ENCODE measurements at places on chromosomes 7 and 10. TPM values are rescaled to one million over a fixed set of nuclear protein-coding genes. Genes with fewer than 3 reads are reported as not detected.

TIAL1 gene
- 44.7 TPM for total RNA-seq

CTTNBP2 gene
- not detected for total RNA-seq

ABCC2 gene
- 0.86 TPM for total RNA-seq

SLC16A9 gene
- total RNA-seq, result 0.67 TPM

TRIM50 gene
- not detected for total RNA-seq

HOXA11 gene
- 2.9 TPM for total RNA-seq

ANKRD16 gene
- 9.5 TPM for total RNA-seq

ZNF789 gene
- total RNA-seq, result 5.2 TPM

ASB10 gene
- total RNA-seq, result not detected

GALNT17 gene
- not detected for total RNA-seq

LLCFC1 gene
- not detected for total RNA-seq

CRPPA gene
- 1.3 TPM for total RNA-seq

ERVW-1 gene
- total RNA-seq, result not detected

TRPV5 gene
- total RNA-seq, result 0.10 TPM

LIPN gene
- total RNA-seq, result not detected

DYDC2 gene
- total RNA-seq, result not detected

PPRC1 gene
- 29.7 TPM for total RNA-seq

SGPL1 gene
- total RNA-seq, result 18.8 TPM

ATRNL1 gene
- total RNA-seq, result under 0.01 TPM

HOXA9 gene
- 18.2 TPM for total RNA-seq
